ENCODE measurements at places on chromosomes 11 and 22. TPM values are rescaled to one million over a fixed set of nuclear protein-coding genes. Genes with fewer than 3 reads are reported as not detected.

The HMOX1 gene
- 6.9 TPM for total RNA-seq

The CECR2 gene
- not detected for total RNA-seq

The LBHD1 gene
- total RNA-seq, result 2.1 TPM

The SORL1 gene
- not detected for total RNA-seq

The HTR3A gene
- not detected for total RNA-seq

The SAA4 gene
- total RNA-seq, result not detected

The ART1 gene
- total RNA-seq, result not detected

Data from SJSA1 (cell line).